ENCODE measurements at places on chromosomes 2 and 18. TPM values are rescaled to one million over a fixed set of nuclear protein-coding genes. Genes with fewer than 3 reads are reported as not detected.

CD8B2 gene
- not detected for total RNA-seq

APLF gene
- 1.9 TPM for total RNA-seq

DNA sequence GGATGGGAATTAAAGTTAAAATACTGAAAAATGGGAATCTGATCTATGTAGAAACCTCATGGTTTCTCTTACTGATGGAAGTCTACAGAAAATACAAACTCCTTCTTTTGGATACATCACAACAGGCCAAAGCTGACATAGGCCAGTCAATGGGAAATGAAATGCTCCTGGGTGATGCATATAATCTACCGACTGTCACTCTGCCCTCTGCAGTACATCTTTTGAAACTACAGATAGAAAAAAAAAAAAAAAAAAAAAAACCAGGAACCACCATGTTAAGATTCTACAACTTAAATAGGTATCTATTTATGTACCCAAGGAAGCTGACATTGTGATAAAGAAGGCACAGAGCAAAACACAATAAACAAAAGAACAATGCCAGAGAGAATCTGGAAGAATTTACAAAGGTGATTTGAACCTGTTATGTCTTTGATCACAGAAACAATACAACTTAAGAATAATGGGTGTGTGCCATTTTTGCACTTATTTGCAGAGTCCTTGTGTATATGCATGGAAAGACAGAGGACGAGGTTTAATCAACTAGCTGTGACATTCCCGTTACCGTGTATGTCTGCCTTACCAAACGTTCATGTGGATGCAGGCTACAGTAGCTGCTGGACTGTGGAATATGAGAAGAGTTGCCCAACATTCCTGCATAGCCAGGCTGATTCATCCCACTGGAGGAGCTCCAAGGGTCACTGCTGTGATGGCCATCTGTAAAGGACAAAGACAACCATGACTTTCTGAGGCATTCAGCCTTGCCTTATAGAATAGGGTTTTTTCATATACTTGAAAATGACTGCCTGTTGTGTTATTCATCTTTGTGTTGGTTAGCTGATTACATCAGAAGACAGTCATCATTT, 312.7 kb downstream of the TCF4 start:
- H3K4me1 ChIP-seq: peaks cover 7% of the 10 kb centered on the region
- DNase-seq: no peak
- peaks cover 45% of the 10 kb centered on the region for H3K36me3 ChIP-seq
- no peaks in the 10 kb centered on the region for H3K27me3 ChIP-seq
- H3K27ac ChIP-seq: no peak overlapping the region

- peaks cover 2% of the 10 kb centered on the region for H3K36me3 ChIP-seq
- H3K4me1 ChIP-seq: no peaks in the 10 kb centered on the region
- no peak overlapping the region for H3K4me3 ChIP-seq
Observed at GRCh38 chr2:241489733-241490680, 18.4 kb downstream of the STK25 start.

DNA sequence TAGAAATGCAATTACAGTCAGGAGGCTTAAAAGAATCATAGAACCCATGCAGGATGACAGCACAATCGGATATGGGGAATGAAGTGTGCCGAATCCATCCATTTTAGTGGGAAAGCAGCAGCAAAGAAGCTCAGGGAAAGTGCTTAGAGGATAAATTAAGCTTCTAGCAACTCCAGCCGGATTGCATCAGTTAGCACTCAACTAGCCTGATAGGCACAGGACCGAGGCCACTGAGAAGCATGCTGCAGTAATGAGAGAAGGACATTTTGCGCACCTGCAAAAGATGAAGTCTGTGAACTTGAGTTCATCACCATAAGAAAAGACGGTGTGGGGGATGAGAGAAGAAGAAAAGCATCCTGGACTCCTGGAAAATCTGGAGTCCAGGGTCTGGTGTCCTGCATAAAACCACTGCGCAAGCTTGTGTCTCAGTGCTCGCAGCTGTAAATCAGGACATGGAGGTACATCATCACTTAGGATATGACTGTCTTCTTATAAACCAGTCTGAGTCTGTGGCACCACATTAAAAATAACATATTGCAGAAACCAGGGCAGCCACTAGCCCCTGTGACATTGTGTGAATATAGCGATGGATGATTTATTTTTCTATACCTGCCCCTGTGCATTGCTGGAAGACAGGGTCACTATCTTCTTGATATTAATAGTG, 665.5 kb upstream of the SOX11 start:
- H3K36me3 ChIP-seq: no peaks in the 10 kb centered on the region
- no peaks in the 10 kb centered on the region for H3K4me1 ChIP-seq
- H3K4me3 ChIP-seq: no peak overlapping the region
- H3K27ac ChIP-seq: no peak overlapping the region
- H3K27me3 ChIP-seq: no peaks in the 10 kb centered on the region

GRCh38 chr18:55968550-55968949, 380.6 kb upstream of the TCF4 start:
- no peaks in the 10 kb centered on the region for H3K36me3 ChIP-seq
- DNase-seq: no peak
- no peak overlapping the region for H3K4me3 ChIP-seq
- H3K4me1 ChIP-seq: no peaks in the 10 kb centered on the region

RALB gene
- 21.7 TPM for total RNA-seq

SLC5A7 gene
- not detected for total RNA-seq

GRCh38 chr2:178213991-178214390, 19.7 kb downstream of the OSBPL6 start:
- no peak for DNase-seq
- H3K36me3 ChIP-seq: no peaks in the 10 kb centered on the region
- H3K4me3 ChIP-seq: no peak overlapping the region
- no peaks in the 10 kb centered on the region for H3K27me3 ChIP-seq
- no peak overlapping the region for H3K27ac ChIP-seq

GRCh38 chr2:65452150-65452895, 19.9 kb upstream of the SPRED2 start:
- H3K27ac ChIP-seq: no peak overlapping the region
- peaks cover 1% of the 10 kb centered on the region for H3K27me3 ChIP-seq
- no peak for DNase-seq
